Right forelimb (tissue), 1 donor: ENCODE measurements at places on chromosomes 6 and 20.
A peak's percentile ranks its signal among the peaks of the same experiment; 100 is the strongest.

DNA sequence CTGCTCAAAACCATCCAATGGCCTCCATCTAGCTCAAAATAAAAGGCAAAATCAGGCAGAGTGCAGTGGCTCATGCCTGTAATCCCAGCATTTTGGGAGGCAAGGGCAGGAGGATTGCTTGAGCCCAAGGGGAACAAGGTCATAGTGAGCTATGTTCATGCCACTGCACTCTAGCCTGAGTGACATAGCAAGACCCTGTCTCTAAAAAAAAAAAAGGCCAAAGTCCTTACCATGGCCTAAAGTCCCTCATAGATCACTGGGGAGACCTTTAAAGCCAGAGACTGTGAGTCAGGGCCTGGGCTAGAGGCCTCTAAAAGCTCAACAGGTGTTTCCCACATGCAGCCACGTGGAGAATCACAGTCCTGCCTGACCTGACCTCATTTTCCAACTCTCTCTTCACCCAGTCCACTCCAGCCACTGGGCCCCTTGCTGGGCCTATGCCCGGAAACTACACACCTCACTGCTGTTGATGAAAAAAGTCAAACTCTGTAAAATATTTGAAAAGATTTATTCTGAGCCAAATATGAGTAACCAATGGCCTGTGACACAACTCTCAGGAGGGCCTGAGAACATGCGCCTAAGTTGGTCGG lies 28.2 kb upstream of the TAB2 start:
- no peak for DNase-seq

- no peak for DNase-seq
Measured at GRCh38 chr6:79909517-79909916, 37.8 kb downstream of the ELOVL4 start.

DNA sequence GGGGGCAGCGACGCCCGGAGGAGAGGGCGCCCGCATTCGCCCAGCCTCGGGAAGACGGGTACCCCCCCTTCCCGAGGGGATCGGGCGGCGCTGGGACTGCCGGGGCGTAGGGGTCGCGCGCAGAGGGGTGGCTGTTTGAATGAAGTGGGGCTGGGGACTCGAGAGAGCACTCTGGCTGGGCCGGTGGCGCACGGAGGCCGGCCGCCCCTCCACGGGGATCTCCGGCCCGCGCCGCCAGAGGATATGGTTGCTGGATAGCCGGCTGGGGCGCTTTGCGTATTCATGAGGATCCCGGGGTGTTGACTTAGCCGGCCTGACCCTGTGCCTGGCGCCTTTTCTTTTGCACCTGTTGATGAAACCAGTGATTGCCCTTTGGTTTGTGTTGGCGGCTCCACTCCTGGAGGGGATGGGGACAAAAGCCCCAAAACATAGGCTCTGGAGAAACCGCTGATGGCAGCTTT lies 469 bp downstream of the SYNJ2 start:
- DNase-seq, result peak; percentile 58

GRCh38 chr6:123094795-123095194 lies 98.8 kb downstream of the CLVS2 start:
- DNase-seq, result no peak

DNA sequence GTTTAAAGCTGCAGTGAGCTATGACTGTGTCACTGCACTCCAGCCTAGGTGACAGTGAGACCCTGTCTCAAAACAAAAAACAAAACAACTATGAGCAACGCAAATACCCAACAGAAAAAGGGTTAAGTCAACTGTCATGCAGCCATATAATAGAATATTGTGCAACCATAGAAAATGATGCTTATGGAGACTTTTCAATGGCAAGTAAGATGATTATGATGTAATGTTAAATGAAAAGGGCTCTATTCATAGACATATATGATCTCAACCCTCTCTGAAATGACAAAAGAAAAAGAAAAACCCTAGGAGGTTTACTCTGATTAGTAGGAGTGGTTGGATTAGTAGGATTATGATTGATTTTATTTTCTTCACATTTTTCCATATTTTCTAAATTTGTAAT lies 41.3 kb upstream of the TBC1D7 start:
- DNase-seq, result no peak
